Cerebellum (tissue), 4 donors: ENCODE measurements at places on chromosomes 4 and X. TPM values are rescaled to one million over a fixed set of nuclear protein-coding genes. Genes with fewer than 3 reads are reported as not detected.

GRCh38 chr4:158805635-158806471 is 37.0 kb downstream of the FNIP2 start:
- peak; percentile 19 for DNase-seq

Gene CLOCK
- total RNA-seq = 34.9 TPM

DNA sequence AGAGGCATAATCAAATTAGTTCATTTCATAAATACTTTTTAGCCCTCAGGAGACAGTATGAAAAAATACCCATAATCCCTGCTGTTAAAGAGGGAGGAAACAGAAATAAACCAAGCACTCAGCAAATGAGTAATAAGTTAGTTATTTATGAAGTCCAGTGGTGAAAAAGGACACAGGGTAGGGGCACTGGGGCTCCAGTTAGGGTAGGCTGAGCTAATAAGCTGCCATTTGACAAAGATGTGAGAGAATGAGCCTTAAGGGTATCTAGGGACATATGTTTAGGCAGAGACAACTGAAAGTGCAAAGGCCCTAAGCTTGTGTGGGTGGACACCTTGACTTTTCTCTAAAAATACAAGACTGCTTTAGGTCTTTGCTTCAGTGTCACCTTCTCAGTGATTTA is 94.4 kb downstream of the IL15 start:
- DNase-seq = no peak

Gene ENPEP
- total RNA-seq = 2.7 TPM

- DNase-seq = no peak
Measured at GRCh38 chr4:173521467-173522159, 8.4 kb downstream of the HAND2 start.

DNA sequence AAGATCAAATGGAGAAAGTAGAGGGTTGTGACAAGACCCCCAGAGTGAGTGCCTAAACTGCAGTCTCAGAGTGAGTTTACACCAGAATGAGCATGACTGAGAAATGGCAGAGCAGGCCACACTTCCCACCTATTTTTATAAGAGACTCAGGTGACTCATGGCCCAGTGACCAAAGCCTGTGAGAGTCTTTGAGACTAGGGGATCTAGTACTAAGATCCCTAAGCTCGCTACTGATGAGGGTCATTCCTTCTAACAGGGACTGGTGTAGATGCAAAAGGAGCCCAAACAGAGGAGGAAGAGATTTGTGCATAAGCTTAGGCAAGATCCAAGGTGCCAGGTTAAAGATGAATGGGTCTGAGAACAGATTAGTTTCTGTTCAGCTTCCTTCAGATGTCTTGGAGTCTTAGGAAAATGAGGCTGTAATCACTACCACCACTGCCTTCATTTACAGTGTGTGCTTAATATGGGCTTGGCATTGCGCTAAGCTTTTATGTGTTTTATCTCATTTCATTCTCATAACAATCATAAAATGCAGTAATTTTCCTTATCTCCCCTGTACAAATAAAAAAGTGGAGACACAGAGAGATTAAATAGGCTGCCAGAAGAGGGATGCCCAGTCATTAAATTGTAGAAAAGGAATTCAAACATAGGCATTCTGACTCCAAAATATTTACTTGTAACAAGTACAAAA is 62.8 kb downstream of the RWDD4 start:
- DNase-seq = no peak

Gene TEX11
- not detected for total RNA-seq

GRCh38 chr4:108683479-108683878 is 33.1 kb downstream of the OSTC start:
- peak; percentile 6 for DNase-seq

Gene SPANXD
- total RNA-seq = not detected

Gene RAB40AL
- total RNA-seq = 1.5 TPM
